RCC 7860 (cell line): ENCODE measurements at places on chromosomes 6 and 20.

DNA sequence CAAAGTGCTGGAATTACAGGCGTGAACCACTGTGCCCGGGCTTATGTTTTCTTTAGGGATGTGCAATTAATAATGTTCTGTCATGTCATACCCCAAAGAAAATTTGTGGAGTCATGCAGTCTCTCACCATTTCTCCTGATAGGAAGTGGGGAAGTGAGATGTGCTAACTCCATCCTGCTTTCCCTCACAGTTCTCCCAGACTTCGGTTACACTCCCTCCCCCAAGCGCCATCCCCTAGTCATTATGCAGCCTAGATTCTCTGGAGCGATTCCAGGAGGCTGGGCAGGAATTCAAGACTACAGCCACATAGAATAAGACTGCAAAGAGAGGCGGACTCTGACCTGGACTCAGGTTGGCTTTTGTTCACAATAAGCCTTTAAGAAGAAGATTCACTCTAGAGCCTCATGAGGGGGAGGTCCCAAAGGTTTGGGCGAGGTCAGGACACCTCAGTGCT is 271.4 kb downstream of the ALDH8A1 start:
- DNase-seq, result peak; percentile 68

DNA sequence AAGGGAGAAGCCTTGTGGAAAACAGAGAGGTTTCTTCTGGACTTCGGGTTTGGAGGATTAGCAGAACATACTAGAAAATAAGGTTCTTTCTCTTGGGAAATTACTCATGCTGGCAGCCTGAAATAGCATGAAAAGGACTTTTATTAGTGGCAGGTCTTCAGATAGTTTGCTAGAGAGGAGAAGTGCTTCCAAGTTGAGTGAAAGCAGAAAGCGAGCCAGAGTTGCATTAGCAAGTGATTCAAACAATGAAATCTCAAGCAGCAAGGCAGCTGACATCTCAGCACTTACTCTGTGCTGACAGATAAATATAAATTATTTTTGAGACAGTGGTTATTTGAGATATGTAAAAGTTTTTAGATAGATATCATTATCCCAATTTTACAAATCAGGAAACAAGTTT is 91.9 kb downstream of the PLCB4 start:
- DNase-seq, result no peak

- no peak for DNase-seq
Measured at GRCh38 chr20:33863440-33864323, 52.5 kb downstream of the CHMP4B start.

GRCh38 chr6:116011520-116011919 is 49.2 kb downstream of the FRK start:
- peak; percentile 28 for DNase-seq

- DNase-seq, result no peak
Measured at GRCh38 chr6:86511962-86512361, 425.4 kb upstream of the HTR1E start.
